ENCODE measurements at places on chromosomes 1 and 21.

DNA sequence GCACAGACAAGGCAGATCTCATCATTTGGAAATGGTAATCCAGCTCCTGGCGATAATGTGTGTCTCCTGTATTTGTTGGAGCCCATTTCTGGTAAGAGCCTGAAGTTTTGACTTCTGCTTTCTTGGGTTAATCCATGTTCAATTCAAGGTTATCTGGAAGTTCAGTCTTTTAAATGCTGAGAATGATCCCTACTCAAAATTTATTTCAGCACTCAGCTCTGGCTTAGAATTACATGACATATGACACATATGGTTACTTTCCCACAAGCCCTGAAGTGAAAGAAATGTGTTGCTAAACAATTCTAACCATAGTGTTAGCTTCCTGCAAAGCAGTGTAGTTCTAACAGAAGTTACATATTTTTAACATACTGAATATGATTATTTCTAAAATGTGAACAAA is 2.7 kb downstream of the PTGFR start:
- no peak for DNase-seq

DNA sequence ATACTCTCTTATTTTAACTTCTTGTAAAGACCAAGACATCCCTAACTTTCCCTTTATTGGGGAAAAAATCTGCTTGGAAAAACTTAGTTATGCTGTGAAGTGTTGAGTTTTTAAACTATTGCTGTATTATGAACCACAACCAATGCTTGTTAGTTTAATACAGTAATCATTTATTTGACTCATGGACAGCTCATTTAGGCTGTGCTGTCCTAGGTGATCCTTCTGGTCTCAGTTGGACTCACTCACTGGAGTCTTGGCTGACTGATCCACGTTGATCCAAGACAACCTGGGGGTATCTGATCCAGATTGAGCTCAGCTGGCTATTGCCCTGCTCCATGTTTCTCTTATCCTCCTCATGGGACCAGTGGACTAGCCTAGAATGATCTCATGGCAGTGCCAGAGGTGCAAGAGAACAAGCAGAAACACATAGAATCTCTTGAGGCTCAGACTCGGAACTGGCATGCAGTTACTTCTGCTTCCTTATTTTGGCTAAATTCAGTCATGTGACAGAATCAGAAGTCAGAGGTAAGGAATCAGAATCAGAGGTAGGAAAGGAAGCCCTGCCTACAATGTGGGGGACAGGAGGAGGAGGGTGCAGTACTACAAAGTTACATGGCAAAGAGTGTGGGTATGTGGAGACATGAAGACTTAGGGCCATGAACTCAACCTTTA is 156.5 kb downstream of the FGGY start:
- no peak for DNase-seq

DNA sequence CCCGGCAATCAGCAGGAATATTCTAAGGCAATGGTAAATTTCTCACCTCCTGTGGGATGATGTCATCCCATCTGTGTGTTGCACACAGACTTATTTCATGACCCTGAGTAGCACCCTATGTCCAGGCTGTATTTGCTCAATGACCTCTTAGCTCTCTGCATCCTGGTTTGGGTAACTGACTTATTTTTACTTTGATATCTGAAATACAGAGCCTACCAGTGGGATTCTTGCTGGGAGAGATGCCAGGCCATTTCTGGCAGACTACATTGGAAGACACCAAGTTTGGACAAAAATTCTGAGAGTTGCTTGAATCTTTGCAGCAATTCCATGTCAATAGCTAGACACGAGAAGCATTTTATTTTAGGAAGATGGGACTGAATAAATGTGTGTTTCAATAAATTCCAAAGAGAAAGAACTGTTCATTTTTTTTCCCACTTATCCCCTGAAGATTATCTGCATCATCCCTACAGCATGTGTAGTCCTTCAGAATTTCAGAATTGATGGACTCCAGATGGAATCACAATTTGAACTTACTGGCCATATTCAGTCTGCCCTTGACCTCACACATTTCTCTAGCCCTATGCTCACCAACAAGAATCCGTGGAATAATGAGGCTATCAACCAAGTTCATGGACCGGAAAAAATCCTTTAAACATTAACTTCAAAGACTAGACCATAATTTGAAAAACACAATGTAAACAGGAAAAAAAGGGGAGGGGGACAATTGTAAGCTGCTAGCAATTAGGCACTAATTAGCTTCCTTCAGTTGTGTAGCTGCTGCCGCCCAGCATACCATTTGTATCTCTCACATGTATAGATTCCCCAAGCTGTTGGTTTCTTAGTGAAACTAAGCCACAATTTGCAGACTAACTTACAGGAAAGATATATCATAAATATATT is 226.5 kb downstream of the HMCN1 start:
- no peak for DNase-seq

DNA sequence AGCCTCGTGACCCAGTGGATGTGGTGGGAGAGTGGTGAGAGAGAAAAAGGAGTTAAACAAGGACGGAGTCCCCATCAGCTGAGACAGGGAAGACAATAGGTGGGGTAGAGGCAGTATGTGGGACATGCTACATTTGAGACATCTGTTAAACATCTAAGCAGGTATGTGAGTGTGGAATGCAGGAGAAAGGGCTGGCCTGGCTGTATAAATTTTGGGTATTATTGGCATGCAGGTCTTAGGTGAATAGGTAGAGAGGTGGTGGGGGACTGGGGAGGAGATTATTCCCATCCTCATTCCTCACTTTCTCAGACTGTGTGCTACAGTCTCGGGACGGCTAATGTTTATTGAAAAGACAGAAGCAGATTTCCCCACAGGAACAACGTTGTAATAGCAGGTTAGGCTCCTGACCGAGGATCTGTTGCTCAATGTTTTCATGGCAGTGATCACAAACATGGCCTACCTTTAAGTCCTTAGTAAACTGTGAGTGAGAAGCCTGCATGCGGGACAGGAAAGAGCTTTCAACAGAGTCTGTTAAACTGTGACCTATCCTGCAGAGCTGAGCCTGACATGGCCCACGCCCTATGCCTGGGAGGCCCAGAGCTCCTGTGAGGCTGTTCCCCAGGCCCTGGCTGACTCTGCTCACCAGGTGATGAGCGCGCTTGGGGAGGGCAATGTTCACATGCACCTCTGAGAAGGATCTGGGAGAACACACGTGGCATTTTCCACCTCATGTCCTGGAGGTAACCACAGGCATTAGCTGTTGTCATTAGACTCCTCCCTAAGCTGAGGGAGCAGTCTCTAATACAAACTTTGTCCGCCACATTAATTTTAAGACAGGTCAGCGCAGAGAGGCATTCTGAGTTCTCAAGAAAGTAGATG is 16.5 kb downstream of the VSIG8 start:
- no peak for DNase-seq

GRCh38 chr1:88029899-88030298 is 654.2 kb upstream of the PKN2 start:
- DNase-seq: no peak

DNA sequence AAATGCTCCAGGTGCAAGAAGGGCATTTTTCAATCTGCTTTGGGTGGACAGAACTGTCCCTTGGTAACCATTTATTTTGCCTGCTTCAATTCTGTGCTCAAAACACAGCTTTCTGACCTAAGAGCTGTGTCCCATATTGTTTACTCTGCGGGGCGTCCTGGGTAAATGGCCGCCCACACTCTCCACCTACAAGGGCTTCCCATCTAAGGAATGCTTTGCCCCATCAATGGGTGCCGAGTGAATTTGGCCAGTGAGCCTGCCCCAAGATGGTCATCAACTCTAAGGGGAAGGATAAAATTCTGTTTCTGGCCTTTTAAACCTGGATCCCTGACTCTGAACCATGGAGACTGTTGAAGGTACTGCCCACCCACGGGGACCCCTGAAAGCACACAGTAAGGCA is 55.5 kb upstream of the FAM89A start:
- no peak for DNase-seq

- DNase-seq: no peak
Measured at GRCh38 chr1:42184616-42185015, 20.1 kb upstream of the GUCA2A start.

DNA sequence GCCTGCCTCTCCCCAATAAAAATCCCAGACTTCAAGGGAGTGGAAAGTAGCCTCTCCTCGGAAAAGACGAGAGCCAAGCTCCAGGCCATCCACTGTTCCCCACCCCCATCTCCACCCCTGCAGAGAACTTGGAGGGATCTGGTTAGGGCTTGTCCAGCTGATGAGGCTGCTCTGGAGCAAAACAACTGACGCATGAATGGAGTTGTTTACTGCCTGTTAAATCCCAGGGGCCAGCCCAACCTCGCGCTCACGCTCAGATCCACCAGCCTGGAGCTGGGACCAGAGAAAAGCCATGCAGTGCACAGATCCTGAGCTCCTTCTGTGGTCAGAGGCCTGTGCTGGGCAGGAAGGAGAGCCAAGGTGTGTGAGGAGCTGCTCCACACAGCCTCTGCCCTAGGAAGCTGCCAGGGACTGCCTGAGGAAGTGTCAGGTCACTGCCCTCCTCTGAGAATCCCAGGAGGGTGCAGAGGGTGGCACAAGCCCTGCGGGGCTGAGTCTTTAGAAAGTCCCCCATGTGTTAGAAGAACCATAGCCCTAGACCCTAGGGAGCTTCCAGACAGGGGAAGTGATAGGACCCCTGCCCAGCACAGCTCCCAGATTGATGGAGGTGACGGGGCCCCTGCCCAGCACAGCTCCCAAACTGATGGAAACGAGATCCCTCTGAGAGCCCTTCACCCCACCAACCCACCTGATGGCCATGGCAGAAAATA is 109.0 kb upstream of the IPO9 start:
- DNase-seq: no peak

GRCh38 chr1:155121249-155121648 is 6.4 kb upstream of the EFNA1 start:
- DNase-seq: no peak

DNA sequence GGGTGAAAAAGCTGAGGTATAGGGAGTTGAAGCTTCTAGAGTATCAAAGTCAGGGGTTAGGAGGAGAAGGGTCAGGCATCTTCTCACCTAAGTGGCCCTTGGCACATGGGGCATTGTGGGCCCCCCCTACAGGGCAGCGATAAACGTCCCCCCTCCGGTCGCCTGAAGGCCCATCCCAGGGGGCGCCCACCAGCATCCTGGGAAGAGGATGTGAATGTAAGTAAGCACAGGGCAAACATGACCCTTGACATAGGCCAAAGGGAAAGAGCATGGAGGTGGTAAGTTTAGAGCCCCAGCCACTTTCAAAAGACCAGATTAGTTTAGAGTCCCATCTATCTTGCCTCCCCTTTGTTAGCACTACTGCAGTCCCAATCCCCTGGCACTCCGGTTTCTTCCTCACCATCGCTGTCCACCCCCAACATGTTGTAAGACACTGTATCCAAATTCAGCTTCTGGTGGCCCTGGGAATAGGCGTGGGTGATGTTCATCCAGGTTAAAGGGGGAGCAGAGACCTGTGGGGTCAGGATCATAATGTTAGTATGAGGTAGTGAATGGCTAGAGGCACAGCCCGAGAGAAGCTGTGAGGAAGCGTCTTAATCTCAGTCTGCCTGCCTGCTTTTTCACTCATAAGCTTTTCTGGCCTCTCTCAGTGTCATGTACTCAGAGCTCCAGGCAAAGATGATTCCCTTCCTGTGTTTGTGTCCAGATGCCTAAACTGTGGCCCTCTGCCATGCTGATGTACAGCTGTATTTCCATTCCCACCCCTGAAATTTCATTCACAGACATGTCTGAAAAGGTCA is 2.7 kb downstream of the ITGA10 start:
- no peak for DNase-seq

DNA sequence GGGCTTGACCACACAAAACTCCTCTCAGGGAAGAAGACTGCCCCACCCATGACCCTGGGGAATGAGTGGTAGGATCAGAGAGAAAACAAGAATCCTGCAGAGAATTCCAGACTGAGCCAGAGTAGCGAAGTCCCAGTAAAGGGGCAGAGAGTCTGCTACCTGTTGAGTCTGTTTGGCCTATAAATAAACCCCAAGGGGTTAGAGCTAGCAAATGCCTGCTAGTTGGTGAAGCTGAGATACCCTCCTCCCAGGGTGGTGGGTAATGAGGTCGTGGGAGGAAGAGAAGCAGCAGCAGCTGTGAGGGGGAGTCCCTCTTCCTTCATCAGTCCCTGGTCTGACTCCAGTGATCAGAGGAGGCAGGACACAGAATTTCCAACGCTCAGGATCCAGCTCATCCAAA is 2.5 kb downstream of the TRAF3IP3 start:
- no peak for DNase-seq

GRCh38 chr1:161226320-161226711 is 456 bp downstream of the TOMM40L start:
- no peak for DNase-seq

DNA sequence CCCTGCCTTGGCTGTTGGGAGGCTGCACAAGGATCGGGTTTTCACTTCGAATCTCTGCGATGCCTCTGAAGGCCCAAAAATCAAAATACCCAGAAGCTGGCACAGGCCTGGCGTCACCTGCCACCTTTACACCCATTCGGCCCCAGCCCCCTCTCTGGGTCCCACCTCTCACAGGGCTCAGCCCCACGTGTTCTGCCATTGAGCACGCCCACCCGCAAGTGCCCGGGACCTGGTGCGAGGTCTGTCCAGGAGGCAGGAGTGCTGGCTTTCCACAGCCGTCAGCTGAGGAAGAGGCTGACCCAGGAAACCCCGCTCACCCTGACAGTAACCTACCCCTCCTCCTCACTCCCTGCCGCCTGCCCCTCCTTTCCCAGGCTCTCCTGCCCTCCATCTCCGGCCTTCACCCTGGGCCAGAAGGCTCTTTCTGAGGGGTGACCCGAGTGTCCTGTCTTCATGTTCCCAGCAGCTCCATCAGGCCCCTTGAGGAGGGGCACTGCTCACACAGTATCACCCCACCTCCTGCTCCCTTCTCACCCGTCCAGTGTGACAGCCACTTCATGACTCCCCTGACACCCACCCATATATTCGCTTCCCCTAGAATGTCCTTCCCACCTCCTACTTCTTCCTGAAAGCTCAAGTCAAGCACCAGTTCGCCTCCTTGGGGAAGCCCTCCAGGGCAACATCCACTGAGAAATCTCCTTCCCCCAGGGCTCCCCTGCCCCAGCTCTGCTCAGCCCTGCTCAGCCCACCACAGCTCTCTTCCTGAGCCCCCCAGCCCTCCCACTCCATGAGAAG is 13.5 kb downstream of the RCC2 start:
- no peak for DNase-seq

DNA sequence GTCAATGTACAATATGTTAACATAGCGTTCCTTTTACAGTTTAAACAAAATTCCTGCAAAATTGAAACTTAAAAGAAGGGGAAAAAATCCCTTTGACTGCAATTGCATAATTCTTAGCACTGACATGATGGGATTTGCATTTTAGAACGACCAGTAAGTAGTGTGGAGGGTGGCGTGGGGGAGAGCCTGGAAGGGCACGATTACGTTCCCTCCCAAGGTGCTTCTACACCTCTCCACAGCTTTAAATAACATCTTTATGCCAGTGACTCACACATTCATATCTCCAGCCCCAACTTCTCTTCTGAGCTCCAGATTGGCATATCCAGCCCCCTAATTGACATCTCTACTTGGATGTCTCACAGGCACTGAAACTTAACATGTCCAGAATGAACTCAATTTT is 64.3 kb downstream of the OLFML3 start:
- no peak for DNase-seq

DNA sequence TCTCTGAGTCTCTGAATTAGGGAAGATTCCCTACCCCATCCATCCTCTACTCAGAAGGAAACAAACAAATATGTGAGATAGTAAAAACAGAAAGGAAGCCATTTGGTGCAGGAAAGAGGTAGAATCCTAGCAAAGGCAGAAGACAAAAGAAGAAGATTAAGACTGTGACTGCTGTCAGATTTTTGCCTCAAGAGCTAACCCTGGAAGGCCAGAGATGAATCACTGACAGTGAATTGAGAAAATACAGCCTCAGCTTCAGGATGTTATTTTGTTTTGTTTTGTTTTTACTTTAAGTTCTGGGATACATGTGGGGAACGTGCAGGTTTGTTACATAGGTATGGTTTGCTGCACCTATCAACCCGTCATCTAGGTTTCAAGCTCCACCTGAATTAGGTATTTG is 31.7 kb downstream of the DSTYK start:
- DNase-seq: no peak
